ENCODE measurements at places on chromosomes 12 and 14. TPM values are rescaled to one million over a fixed set of nuclear protein-coding genes. Genes with fewer than 3 reads are reported as not detected.

- H3K27me3 ChIP-seq = 0 out of 3 replicates have a peak, but pooled peaks cover 2% of the 10 kb centered on the region
- H3K4me3 ChIP-seq = no peak overlapping the region
- DNase-seq = peak; percentile 50
- H3K27ac ChIP-seq = no peak overlapping the region
Observed at GRCh38 chr12:115895247-115895646, 382.2 kb downstream of the MED13L start.

GRCh38 chr12:132818562-132818961 lies 10.1 kb downstream of the GOLGA3 start:
- peaks cover 76% of the 10 kb centered on the region for H3K36me3 ChIP-seq
- no peaks in the 10 kb centered on the region for H3K27me3 ChIP-seq
- no peak overlapping the region for H3K4me3 ChIP-seq
- H3K4me1 ChIP-seq = no peaks in the 10 kb centered on the region
- no peak for DNase-seq

DNA sequence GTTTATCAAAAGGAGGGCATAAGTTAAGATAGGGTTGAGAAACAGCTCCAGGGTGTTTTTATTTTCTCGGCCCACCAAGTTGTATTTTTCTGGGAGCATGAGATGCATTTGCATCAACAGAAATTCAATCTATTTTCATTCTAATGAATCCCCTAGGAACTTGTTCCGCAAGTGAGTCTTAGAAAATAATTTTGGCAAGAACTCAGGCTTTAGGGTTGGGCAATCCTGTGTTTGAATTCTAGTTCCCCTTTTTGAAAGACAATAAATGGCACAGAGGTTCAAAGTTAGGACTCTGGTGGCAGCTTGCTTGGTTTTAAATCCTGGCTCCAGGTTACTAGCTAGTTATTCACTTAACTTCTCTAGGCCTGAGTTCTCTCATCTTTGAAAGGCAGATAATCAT lies 23.7 kb downstream of the SLC5A8 start:
- H3K36me3 ChIP-seq = no peaks in the 10 kb centered on the region
- H3K4me1 ChIP-seq = no peaks in the 10 kb centered on the region
- H3K4me3 ChIP-seq = no peak overlapping the region

DNA sequence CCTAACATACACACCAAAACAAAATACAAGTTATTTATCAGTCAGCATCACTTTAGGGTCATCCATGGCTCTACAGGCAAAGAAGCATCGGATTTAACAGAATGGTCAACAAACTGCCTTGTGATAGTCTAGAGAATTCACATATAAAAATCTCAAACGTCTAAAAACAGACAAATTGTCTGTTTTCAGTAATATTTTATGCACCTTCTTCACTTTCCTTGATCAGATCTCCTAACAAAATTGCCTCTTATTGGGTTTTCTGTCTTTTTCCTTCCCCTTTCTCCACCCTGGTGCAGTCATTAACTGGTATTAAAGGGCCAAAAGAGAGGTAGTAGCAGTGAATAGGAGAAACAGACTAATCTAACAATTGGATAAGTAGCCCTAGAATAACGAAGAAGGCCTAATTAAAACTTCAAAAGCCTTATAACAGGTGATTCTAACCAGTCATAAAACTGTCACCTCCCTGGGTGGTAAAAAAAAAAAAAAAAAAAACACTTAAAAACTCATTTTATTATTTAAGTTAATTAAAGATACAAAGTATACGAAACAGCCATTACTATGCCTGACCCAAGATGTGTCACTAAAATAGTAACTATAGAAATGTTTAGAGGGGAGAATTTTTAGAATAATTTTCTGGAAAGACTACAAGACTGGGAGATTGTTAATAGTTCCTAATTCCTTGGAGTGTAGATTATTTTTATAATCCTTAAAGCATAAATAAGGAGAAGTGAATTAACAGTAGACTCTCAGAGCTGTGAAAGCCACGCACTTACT lies 1.5 kb downstream of the KIF21A start:
- peaks cover 21% of the 10 kb centered on the region for H3K4me1 ChIP-seq
- no peaks in the 10 kb centered on the region for H3K36me3 ChIP-seq
- H3K27me3 ChIP-seq = no peaks in the 10 kb centered on the region
- peak overlapping the region; percentile 90 for H3K27ac ChIP-seq

RND1 gene
- total RNA-seq = 0.78 TPM

GRCh38 chr14:32545095-32545494 lies 216.0 kb downstream of the AKAP6 start:
- no peak for DNase-seq
- no peaks in the 10 kb centered on the region for H3K4me1 ChIP-seq
- H3K4me3 ChIP-seq = no peak overlapping the region

DNA sequence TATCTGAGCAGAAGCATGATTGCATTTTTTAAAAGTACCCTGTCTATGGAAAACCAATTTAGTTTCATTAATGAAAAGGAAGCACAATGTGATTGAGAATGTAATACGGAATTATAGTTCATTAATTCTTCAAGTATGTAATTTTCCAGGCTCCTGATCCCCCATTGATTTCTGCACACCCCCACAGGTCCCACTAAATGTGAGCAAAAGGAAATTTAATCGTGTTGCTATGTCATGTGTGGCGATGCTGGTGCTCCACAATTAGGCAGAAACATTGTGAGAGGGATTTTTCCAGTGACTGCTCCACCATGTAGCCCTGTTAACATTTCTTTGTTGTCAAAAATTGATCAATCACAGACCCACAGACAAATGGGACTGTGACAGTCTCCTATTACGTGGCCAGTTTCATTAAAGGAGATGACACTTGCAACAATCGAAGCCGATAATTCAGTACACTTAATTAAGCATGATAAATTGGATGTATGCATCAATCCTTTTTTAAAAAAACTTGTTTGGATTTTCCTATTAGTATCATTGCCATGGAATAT lies 306.0 kb downstream of the NELL2 start:
- H3K4me3 ChIP-seq = no peak overlapping the region
- H3K4me1 ChIP-seq = no peaks in the 10 kb centered on the region
- no peaks in the 10 kb centered on the region for H3K27me3 ChIP-seq
- no peak for DNase-seq
- no peak overlapping the region for H3K27ac ChIP-seq

- H3K4me3 ChIP-seq = no peak overlapping the region
- DNase-seq = no peak
- H3K27me3 ChIP-seq = peaks cover 28% of the 10 kb centered on the region
Observed at GRCh38 chr12:57735198-57735855, 3.2 kb downstream of the AGAP2 start.

- H3K4me1 ChIP-seq = no peaks in the 10 kb centered on the region
- H3K27me3 ChIP-seq = no peaks in the 10 kb centered on the region
- no peak for DNase-seq
- no peak overlapping the region for H3K4me3 ChIP-seq
- no peak overlapping the region for H3K27ac ChIP-seq
Observed at GRCh38 chr12:83827860-83828259, 1084.7 kb downstream of the SLC6A15 start.

DNA sequence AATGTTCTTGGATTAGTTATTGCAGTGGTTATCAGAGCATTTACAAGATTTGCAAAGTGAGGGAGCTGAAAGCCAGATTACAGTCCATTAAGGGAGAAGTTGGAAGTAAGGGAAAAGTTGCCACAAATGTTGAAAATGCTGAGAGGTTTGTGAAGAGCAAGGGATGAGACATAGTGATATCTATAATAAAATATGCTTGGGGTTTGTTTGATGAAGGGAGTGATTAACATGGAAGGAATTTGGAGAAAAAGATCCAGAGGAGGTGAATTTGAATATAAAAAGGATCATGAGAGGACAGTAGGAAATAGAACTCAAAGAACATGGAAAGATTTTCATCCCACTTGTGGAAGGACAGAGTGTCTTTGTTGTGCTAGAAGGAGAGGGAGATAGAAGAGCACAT lies 19.3 kb upstream of the CCER1 start:
- H3K27me3 ChIP-seq = no peaks in the 10 kb centered on the region
- DNase-seq = no peak
- no peaks in the 10 kb centered on the region for H3K36me3 ChIP-seq
- no peak overlapping the region for H3K27ac ChIP-seq
- H3K4me3 ChIP-seq = no peak overlapping the region

GRCh38 chr12:126936181-126936851 lies 1330.7 kb upstream of the TMEM132C start:
- no peaks in the 10 kb centered on the region for H3K36me3 ChIP-seq
- H3K27me3 ChIP-seq = no peaks in the 10 kb centered on the region
- no peak for DNase-seq
- 0 out of 3 replicates have a peak, but pooled peaks cover 6% of the 10 kb centered on the region for H3K4me1 ChIP-seq
- H3K27ac ChIP-seq = no peak overlapping the region
- no peak overlapping the region for H3K4me3 ChIP-seq

GRCh38 chr12:25775968-25776367 lies 182.5 kb upstream of the RASSF8 start:
- no peak overlapping the region for H3K4me3 ChIP-seq
- no peaks in the 10 kb centered on the region for H3K4me1 ChIP-seq
- no peak overlapping the region for H3K27ac ChIP-seq

GRCh38 chr12:108099073-108099472 lies 30.0 kb upstream of the WSCD2 start:
- no peak overlapping the region for H3K4me3 ChIP-seq
- no peak for DNase-seq
- H3K36me3 ChIP-seq = no peaks in the 10 kb centered on the region
- peaks cover 6% of the 10 kb centered on the region for H3K27me3 ChIP-seq
- peaks cover 4% of the 10 kb centered on the region for H3K4me1 ChIP-seq

PTPRO gene
- total RNA-seq = 0.22 TPM

DNA sequence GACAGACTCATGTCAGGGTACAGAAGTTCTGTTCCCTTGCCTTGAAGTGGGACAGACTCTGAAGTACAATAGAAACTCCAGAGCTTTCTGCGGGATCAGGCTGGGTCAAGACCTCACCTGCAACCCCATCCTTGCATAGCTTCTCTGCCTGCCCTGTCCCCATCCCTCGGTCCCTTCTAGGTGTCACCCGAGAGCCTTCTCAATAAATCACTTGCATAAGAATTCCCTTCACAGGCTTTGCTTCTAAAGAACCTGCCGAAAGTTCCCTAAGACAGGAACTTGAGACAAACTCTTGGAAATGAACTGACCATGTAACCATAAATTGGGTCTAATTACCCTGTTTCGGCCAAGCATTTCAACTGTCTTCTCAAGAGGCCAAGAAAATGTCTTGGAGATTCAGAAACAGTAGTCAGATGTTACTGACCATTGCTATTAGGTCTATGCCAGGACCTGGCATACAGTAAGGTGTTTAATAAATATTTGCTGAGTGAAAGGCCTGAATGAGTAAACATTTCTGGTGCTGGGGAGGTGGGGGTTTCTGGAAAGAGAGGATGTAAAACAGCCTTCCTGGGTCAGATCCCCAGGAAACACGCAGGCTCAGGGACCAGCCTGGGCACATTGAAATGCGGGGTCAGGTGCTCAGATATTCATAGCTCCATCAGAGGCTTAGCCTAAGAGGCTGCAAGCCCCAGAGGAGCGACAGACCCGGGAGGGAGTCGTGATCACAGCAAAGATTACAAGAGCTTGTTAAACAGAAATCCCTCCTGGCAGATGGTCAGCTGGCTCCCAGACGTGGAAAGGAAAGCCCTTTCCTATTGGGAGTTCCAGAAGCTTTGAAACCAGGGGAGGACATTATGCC lies 226.2 kb upstream of the LHX5 start:
- peaks cover 48% of the 10 kb centered on the region for H3K27me3 ChIP-seq
- DNase-seq = no peak
- H3K4me3 ChIP-seq = no peak overlapping the region
- no peak overlapping the region for H3K27ac ChIP-seq
- H3K36me3 ChIP-seq = no peaks in the 10 kb centered on the region

NEUROD4 gene
- not detected for total RNA-seq

BATF gene
- total RNA-seq = 0.49 TPM

SLC39A2 gene
- total RNA-seq = not detected

HVCN1 gene
- 1.4 TPM for total RNA-seq

- peaks cover 22% of the 10 kb centered on the region for H3K4me1 ChIP-seq
- no peak for DNase-seq
- no peaks in the 10 kb centered on the region for H3K27me3 ChIP-seq
- no peak overlapping the region for H3K27ac ChIP-seq
- no peaks in the 10 kb centered on the region for H3K36me3 ChIP-seq
Observed at GRCh38 chr14:75979648-75980565, 1.9 kb downstream of the TGFB3 start.

FRS2 gene
- 8.5 TPM for total RNA-seq

AICDA gene
- total RNA-seq = 0.11 TPM

MIP gene
- total RNA-seq = 0.29 TPM

DNA sequence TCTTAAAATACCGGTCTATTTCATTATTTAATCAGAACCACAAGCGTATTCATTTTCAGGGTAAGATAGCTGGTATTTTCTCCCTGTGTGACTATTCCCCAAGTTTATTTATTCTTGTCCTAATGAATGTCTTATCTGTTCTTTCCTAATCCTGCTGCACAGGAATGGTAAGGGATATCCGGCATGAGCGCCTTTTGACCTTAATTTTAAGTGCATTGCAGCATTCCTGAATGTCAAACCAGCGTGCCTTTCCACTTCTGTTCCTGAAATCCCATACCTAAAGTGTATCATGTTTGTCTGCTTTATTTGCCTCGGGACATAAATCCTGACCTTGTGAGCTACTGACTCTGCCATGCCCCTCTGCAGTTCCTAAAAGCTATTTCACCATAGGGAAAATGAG lies 1713.2 kb upstream of the FLRT2 start:
- no peak overlapping the region for H3K27ac ChIP-seq
- no peaks in the 10 kb centered on the region for H3K36me3 ChIP-seq
- H3K27me3 ChIP-seq = no peaks in the 10 kb centered on the region

CMTM5 gene
- not detected for total RNA-seq

DNA sequence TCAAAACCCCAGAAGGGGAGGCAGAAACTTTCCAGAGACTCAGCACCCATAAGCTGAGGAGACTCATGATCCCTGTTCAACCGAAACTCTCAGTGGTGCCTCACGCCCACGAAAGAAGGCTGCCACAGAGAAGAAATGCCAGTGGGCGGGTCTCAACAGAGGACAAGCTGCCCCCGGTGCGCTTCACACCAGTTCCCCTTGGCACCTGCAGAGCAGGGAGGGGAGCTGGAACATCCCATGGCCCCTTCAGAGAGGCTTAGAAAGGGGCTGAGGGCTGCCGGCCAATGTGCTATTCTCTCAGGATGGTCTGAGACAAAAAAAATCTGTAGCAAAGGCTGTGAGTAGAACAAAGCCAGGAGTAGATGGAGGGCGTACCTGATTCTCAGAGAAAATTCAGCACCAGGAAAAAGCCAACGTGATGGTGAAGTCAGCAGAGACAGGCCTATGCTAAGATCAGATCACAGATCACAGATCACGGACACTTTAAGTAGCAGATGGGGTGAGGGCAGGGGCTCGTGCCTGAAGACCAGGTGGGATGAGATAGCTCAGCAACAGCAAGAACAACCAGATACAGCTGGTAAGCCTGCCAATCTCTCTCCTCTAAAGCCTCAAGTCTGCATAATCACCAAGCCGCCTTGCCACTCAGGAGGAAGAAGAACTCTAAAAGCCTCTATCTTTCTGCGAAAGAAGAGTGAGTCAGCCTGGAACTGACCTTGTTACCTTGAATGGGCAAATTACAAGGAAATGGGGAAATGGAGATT lies 206.4 kb upstream of the GRIP1 start:
- DNase-seq = no peak
- H3K4me3 ChIP-seq = no peak overlapping the region
- H3K36me3 ChIP-seq = no peaks in the 10 kb centered on the region
- H3K27me3 ChIP-seq = no peaks in the 10 kb centered on the region
- no peak overlapping the region for H3K27ac ChIP-seq

GRCh38 chr12:82959821-82960220 lies 273.1 kb downstream of the TMTC2 start:
- H3K4me1 ChIP-seq = no peaks in the 10 kb centered on the region
- no peaks in the 10 kb centered on the region for H3K27me3 ChIP-seq
- H3K4me3 ChIP-seq = no peak overlapping the region
